NCI-H1930 (cell line): ENCODE measurements at places on chromosomes 1 and 21.

- peak; percentile 25 for DNase-seq
Observed at GRCh38 chr1:100353071-100353801, 930 bp downstream of the CDC14A start.

GRCh38 chr1:182570611-182570970 lies 18.5 kb downstream of the RNASEL start:
- no peak for DNase-seq

- no peak for DNase-seq
Observed at GRCh38 chr21:42414928-42415769, 11.4 kb downstream of the UBASH3A start.

DNA sequence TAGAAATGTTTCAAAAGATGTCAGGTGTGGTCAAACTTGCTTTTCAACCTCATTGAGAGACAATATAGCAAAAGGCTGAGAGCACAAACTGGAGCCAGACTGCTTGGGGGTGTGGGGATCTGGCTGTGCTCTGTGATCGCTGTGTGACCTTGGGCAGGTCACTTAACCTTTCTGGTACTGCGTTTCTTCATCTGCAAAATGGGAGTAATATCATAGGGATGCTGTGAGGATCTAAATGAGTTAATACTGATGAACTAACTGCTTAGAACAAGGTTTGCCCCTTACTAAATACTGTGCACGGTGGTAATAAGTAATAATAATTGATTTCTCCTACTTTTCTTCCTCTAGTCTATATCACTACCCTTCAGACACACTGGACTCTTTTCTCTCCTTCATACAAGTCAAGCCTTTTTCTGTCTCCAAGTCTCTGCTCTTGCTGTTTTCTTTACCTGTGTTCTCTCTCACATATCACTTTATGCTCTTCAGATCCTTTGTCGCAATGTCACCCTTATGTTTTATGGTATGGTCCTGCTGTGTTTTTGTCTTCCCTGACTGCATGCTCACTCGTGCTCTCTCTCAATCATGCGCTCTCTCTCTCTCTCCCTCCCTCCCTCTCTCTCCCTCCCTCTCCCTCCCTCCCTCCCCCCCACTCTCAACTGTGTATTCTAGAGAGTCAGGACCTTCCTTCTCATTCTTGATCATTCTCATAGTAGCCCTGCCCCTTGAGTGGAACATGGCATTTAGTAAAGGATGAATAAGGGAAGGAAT lies 3.3 kb downstream of the MGST3 start:
- DNase-seq, result no peak

DNA sequence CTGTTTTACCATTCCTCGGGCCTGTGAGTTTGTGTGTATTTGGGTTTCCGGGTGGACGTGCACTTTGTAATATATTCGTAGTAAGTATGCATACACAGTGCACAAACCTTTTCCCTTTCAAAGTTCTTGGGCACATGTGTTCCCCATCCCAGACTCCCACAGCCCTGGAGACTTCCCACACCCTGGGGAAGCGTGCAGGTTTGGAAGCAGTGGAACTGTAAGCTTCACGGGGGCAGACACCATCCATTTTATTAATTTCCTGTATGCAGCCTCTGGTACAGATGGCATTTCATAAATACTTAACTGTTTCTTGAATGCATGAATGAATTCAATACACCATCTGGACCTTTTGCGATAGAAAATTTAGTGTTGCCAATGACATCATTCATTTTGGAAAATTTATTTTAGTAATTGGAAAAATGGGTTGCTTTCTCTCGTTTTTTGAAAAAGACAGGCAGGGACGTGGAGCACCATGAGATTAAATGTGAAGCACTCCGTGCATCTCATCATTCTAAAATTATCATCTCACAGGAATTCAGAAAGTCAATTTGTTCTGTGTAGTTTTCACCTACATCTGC lies 10.8 kb downstream of the ETS2 start:
- no peak for DNase-seq

- no peak for DNase-seq
Observed at GRCh38 chr1:6027591-6027990, 18.1 kb upstream of the KCNAB2 start.

DNA sequence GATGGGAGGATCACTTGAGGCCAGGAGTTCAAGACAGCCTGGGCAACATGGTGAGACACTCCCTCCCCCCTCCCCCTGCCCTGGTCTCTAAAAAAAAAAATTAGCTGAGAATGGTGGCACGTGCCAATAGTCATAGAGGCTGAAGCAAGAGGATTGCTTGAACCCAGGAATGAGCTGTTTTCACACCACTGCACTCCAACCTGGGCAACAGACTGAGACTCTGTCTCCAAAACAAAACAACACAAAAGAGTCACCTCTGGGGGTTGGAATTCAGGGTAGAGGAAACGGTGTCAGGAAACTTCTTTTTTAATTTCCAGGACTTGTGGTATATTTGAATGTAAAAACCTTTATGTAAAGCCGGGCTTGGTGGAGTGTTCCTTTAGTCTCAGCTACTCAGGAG lies 43.2 kb downstream of the RHOU start:
- no peak for DNase-seq

GRCh38 chr1:57916041-57916440 lies 492.2 kb upstream of the DAB1 start:
- DNase-seq, result no peak

DNA sequence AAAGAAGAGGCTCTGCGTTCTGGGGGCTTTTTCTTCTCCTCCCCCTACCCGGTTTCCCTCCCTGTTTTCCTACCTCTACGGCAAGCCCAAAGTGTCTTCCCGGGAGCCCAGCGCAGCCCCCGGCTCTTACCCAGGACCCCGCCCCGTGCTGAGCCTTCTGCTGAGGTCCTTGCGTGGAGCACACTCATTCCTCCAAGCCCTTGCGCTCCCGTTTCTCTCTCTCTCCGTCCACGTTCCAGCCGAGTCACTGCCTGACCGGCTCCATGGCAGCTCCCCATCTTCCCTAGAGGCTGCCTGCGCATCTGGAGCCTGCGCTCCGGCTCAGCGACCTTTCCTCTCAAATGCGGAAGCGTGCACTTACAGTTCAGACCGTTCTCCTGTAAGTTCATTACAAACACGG lies 24.9 kb upstream of the PDXK start:
- DNase-seq, result no peak

DNA sequence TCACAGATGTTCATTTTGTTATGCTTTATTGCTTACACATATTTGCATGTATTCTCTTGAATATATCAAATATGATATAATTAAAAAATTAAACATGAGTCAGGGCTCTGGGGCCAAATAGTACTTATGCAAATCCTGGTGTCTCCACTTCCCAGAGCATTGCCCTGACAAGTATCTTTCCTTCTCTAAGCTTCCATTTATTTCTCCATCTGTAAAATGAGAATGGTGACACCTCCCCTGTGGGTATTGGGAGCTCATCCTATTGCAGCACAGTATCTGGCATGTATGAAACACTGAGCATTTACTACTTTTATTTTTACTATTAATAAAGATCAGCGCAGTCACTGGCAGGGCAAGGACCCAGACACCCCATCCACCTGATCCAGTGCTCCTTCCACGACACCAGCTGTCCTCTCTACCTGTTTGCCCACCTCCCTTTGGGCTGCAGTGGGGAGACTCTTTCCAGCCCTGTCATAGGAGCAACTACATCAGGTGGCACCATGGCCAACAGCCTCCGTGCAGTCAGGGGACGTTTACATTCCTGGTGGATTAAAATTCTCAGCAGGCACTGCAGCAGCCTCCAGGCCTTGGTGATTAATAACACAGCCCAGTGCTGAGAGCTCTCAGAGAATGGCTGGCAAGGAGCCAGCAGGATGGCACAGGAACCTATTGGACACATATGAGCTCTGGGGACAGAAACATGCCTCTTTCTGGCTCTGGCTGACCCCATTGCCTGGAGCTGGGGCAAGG lies 113.0 kb downstream of the DMRTB1 start:
- DNase-seq, result no peak

DNA sequence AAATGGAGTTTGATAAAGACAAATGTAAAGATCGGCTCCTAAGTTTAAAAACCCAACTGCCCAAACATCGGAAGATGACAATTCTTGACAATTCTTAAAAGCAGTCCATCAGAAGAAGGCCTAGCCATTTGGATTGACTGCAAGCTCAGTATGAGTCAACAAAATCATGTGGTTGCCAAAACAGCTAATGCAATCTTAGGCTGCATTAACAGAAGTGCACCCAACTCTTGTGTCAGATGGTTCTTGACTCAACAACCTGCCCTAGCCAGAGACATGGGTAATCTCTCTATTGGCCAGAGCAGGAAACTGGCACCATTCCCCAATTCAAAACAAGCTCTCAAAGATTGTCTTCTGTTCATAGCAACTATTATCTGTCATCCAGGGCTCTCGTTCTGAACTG lies 9.9 kb upstream of the NCF2 start:
- DNase-seq, result no peak

GRCh38 chr1:77832901-77833300 lies 53.5 kb downstream of the MIGA1 start:
- DNase-seq, result no peak

DNA sequence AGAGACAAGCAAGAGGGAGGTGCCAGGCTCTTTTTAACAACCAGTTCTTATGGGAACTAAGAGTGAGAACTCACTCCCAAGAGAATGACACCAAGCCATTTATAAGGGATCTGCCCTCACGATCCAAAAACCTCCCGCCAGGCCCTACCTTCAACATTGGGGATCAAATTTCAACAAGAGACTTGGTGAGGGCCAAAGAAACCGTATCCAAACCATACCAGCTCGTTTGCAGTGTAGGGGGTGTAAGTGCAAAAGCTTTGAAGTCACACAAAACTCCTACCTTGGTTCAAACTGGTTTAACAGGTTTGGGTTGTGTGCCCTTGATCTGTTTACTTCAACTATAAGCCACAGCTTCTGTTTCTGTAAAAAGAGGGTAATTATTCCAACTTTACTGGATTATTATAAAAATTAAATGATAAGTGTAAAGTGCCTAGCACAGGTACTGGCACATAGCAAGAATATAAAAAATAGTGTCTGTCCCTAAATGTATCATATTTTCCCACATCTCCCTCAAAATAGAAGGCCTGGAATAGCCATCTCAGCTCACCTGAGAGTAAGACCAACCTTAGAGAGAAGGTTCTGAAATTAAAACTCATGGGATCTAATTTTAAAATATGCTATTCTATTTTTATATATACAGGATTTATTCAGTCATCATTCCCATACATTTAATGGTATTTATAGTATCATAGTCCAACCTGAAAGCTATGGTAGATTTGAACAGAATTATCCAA lies 7.0 kb upstream of the USP25 start:
- DNase-seq, result no peak

DNA sequence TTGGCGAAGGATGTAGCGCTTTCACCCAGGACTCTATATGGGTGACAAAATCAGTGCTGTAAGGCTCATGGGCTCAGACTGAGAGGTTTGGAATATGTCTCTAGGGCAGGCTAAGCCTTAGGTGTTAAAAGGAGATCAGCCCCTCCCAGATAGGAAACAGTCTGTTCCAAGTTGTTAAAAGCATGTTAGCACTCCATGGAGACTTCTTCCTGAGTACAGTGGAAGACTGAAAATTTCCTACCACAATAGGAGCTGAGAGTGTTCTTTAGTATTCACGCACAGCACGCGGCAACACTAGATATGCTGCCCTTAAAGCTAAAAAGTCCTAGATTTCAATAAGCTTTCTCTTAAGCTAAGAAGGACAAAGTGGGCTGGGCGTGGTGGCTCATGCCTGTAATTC lies 122.1 kb downstream of the TRABD2B start:
- DNase-seq, result no peak

DNA sequence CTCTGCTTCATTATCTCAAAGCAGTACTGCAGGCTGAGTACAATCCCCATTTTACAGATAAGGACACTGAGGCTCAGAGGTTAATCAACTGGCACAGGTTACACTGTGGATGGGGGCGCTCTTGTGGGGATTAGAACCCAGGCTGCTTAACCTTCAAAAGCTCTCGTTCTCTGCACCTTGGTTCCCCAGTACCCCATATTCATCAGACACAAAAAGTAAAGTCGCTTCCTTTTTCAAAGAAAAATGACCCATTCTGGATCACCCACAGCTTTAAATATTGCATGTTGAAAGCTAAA lies 20.5 kb downstream of the SSBP3 start:
- no peak for DNase-seq

GRCh38 chr1:50637460-50637859 lies 214.2 kb upstream of the DMRTA2 start:
- DNase-seq, result no peak

- DNase-seq, result peak; percentile 52
Observed at GRCh38 chr21:39874206-39874605, 7.0 kb downstream of the PCP4 start.

GRCh38 chr1:201145816-201146215 lies 8.5 kb downstream of the TMEM9 start:
- no peak for DNase-seq

GRCh38 chr1:7695497-7696117 lies 75.5 kb upstream of the VAMP3 start:
- no peak for DNase-seq

DNA sequence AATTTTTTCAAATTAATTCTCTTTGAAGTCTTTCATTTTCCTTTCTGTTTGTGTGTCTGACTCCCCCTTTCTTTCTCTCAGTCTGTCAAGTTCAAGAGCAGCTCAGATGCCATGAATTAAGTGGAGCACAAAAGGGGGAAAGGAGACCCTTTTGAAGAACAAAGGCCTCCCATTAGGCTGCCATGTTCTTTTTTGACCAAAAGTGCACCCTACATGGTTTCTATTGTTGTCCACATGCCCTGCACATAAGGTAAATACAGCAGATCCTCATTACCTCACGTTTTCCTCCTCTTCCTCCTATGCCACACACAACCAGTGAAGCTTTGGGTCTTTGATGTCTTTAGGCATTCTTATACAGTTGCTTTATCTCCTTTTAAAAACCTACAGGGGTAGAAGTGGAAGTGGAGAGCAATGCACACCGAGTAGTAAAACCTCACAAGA lies 47.7 kb downstream of the POU2F1 start:
- DNase-seq, result no peak

DNA sequence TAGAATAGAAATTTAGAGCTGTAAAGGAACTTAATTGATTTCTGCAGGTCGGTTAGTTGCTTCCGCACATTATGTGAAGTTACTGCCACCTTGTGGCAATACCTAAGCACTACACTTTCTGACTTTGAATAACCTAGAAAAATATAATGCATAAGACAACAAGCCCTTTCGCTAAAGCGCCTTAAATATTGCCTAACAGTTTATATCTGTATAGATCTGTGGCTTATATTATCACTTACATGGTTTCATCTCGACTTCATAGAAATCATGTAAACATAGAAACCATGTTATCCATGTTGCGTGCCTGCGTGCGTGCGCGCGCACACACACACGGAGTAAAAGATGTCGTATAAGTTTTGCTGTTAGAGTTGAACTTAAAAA lies 10.9 kb upstream of the IFI16 start:
- DNase-seq, result peak; percentile 41

GRCh38 chr1:17099616-17100340 lies 19.5 kb downstream of the PADI2 start:
- DNase-seq, result no peak

- DNase-seq, result no peak
Observed at GRCh38 chr1:183433703-183434102, 15.5 kb upstream of the NMNAT2 start.

GRCh38 chr1:15609631-15610030 lies 7.6 kb upstream of the DDI2 start:
- no peak for DNase-seq
